Type B pancreatic cell (in vitro differentiated cells): ENCODE measurements at places on chromosomes 3 and 15.

- H3K27ac ChIP-seq: no peak overlapping the region
- H3K27me3 ChIP-seq: peaks cover 3% of the 10 kb centered on the region
- peaks cover 43% of the 10 kb centered on the region for H3K4me1 ChIP-seq
- H3K36me3 ChIP-seq: no peaks in the 10 kb centered on the region
- no peak overlapping the region for H3K4me3 ChIP-seq
- no peak for DNase-seq
Observed at GRCh38 chr3:66472313-66473134, 28.3 kb downstream of the LRIG1 start.

- H3K27ac ChIP-seq: no peak overlapping the region
- peaks cover 19% of the 10 kb centered on the region for H3K4me1 ChIP-seq
- H3K36me3 ChIP-seq: no peaks in the 10 kb centered on the region
- peak overlapping the region; percentile 71 for H3K4me3 ChIP-seq
- DNase-seq: no peak
Observed at GRCh38 chr3:127546970-127547733, 43.4 kb downstream of the TPRA1 start.

DNA sequence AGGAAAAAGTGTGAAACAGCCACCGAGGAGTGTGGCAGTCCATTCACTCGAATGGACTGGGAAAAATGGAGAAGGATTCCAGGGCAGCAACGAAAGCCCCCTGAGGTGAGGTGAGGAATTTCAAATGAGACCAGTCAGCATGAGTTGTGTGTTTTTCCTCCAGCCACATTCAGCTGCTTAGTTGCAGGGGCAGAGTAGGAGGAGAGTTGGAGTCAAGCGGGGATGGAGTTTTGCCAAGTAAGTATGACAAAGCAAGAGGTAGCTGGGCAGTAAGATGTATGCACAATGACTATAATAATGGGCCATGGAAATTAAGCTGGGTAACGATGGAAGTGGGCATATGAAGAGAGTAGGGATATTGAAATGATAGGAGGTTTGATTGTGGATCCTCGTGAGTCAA lies 64.4 kb downstream of the CCDC54 start:
- DNase-seq: no peak
- no peaks in the 10 kb centered on the region for H3K4me1 ChIP-seq
- no peak overlapping the region for H3K4me3 ChIP-seq
- H3K36me3 ChIP-seq: no peaks in the 10 kb centered on the region
- H3K27me3 ChIP-seq: peaks cover 2% of the 10 kb centered on the region
- no peak overlapping the region for H3K27ac ChIP-seq

GRCh38 chr3:6449099-6449498 lies 411.8 kb upstream of the GRM7 start:
- H3K27me3 ChIP-seq: no peaks in the 10 kb centered on the region
- H3K4me1 ChIP-seq: peaks cover 5% of the 10 kb centered on the region
- no peak overlapping the region for H3K27ac ChIP-seq
- no peaks in the 10 kb centered on the region for H3K36me3 ChIP-seq

- H3K27me3 ChIP-seq: no peaks in the 10 kb centered on the region
- H3K27ac ChIP-seq: no peak overlapping the region
- no peak overlapping the region for H3K4me3 ChIP-seq
- H3K36me3 ChIP-seq: no peaks in the 10 kb centered on the region
- H3K4me1 ChIP-seq: no peaks in the 10 kb centered on the region
- no peak for DNase-seq
Observed at GRCh38 chr3:106263011-106263410, 394.2 kb upstream of the CBLB start.

GRCh38 chr3:192864941-192865340 lies 52.7 kb downstream of the MB21D2 start:
- DNase-seq: no peak
- peak overlapping the region; percentile 34 for H3K27ac ChIP-seq
- H3K4me1 ChIP-seq: peaks cover 22% of the 10 kb centered on the region
- no peak overlapping the region for H3K4me3 ChIP-seq
- peaks cover 10% of the 10 kb centered on the region for H3K36me3 ChIP-seq

DNA sequence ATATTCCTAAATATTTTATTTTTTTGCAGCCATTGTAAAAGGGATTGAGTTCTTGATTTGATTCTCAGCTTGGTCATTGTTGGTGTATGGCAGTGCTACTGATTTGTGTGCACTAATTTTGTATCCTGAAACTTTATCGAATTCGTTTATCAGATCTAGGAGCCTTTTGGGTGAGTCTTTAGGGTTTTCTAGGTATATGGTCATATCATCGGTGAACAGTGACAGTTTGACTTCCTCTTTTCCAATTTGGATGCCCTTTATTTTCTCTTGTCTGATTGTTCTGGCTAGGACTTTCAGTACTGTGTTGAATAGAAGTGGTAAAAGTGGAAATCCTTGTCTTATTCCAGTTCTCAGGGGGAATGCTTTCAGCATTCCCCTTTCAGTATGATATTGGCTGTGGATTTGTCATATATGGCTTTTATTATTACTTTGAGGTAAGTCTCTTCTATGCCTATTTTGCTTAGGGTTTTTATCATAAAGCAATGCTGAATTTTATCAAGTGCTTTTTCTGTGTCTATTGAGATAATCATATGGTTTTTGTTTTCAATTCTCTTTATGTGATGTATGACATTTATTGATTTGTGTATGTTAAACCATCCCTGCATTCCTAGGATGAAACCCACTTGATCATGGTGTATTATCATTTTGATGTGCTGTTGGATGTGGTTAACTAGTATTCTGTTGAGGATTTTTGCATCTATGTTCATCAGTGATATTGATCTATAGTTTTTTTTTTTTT lies 11.4 kb upstream of the SLC9A9 start:
- no peak for DNase-seq
- no peak overlapping the region for H3K4me3 ChIP-seq
- no peak overlapping the region for H3K27ac ChIP-seq

DNA sequence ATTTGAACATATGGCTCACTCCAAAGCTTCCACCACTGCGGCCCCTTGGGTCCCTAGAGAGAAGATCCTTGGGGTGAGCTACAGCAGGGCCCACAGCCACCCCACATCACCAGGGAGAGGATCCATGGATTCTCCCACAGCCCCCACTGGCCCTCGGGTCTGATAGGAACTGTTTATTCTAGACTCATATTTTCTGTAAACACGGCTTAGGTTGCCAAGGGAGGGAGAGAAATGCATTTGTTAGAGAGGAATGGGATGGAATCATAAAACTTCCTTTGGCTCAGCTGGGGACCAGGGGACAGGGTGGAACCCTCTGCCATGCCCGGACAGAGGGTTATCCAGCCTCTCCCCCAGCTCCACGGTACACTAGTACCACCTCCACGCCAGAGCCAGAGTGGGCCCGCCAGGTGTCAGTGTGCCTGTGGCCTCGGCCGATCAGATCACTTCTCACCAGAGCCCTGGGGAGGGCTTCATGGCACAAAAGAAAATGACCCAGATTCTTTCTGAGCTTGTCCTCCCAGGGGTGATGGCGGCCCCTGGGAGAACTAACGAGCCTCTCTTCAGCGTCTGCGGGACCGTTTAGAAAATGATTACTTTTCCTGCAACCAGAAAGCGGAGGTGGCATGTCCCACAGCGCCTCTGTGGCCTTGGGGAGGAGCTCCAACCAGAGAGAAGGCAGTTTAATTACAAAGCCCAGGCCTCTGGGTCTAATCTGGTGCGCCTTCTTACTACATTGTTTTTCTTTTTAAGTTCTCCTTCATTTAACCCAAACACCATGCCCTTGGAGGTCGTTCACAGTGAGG lies 33.7 kb downstream of the ADCY5 start:
- DNase-seq: no peak
- no peak overlapping the region for H3K27ac ChIP-seq
- H3K27me3 ChIP-seq: peaks cover 3% of the 10 kb centered on the region
- no peak overlapping the region for H3K4me3 ChIP-seq

GRCh38 chr3:40691452-40691861 lies 166.7 kb downstream of the ZNF621 start:
- DNase-seq: no peak
- no peak overlapping the region for H3K27ac ChIP-seq
- no peak overlapping the region for H3K4me3 ChIP-seq
- H3K36me3 ChIP-seq: no peaks in the 10 kb centered on the region

GRCh38 chr3:40044487-40044886 lies 235.1 kb downstream of the MYRIP start:
- H3K4me1 ChIP-seq: no peaks in the 10 kb centered on the region
- no peaks in the 10 kb centered on the region for H3K36me3 ChIP-seq
- H3K4me3 ChIP-seq: no peak overlapping the region
- no peak overlapping the region for H3K27ac ChIP-seq
- DNase-seq: no peak

- no peak for DNase-seq
- H3K4me1 ChIP-seq: peaks cover 9% of the 10 kb centered on the region
- H3K36me3 ChIP-seq: peaks cover 5% of the 10 kb centered on the region
- peak overlapping the region; percentile 9 for H3K27ac ChIP-seq
Observed at GRCh38 chr3:120683671-120684301, 1.7 kb upstream of the HGD start.

DNA sequence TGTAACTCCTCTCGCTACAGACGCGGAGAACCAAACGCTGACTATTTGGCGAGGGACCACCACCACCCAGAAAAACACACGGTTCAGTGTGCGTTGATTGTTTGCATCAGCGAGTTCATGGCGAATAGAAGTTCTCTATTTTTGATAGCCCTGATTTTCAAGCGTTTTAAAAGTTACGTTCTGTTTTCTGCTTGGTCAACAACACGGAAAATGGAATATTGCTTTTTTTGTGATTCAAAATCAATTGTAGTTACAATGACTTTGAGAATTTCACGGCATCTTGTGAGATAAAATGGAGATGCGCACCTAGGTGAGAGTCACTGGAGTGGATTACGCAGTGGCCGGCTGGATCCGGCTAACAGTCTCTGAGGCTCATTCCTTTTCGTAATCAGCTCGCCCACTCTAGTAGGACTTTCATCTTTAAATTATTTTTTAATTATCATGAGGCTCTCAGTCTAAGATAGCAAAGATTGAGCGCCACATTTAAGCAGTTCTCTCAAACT lies 54.8 kb downstream of the CCDC54 start:
- no peak for DNase-seq
- peaks cover 22% of the 10 kb centered on the region for H3K27me3 ChIP-seq
- H3K27ac ChIP-seq: peak overlapping the region; percentile 90
- peaks cover 22% of the 10 kb centered on the region for H3K4me1 ChIP-seq

- no peak overlapping the region for H3K4me3 ChIP-seq
- H3K27me3 ChIP-seq: no peaks in the 10 kb centered on the region
- H3K4me1 ChIP-seq: peaks cover 13% of the 10 kb centered on the region
- no peaks in the 10 kb centered on the region for H3K36me3 ChIP-seq
- no peak overlapping the region for H3K27ac ChIP-seq
Observed at GRCh38 chr15:90816401-90817116, 51.8 kb upstream of the FURIN start.

- no peaks in the 10 kb centered on the region for H3K36me3 ChIP-seq
- no peak for DNase-seq
- H3K4me1 ChIP-seq: no peaks in the 10 kb centered on the region
- no peak overlapping the region for H3K27ac ChIP-seq
- H3K4me3 ChIP-seq: no peak overlapping the region
Observed at GRCh38 chr15:61421938-61422337, 192.8 kb upstream of the RORA start.

DNA sequence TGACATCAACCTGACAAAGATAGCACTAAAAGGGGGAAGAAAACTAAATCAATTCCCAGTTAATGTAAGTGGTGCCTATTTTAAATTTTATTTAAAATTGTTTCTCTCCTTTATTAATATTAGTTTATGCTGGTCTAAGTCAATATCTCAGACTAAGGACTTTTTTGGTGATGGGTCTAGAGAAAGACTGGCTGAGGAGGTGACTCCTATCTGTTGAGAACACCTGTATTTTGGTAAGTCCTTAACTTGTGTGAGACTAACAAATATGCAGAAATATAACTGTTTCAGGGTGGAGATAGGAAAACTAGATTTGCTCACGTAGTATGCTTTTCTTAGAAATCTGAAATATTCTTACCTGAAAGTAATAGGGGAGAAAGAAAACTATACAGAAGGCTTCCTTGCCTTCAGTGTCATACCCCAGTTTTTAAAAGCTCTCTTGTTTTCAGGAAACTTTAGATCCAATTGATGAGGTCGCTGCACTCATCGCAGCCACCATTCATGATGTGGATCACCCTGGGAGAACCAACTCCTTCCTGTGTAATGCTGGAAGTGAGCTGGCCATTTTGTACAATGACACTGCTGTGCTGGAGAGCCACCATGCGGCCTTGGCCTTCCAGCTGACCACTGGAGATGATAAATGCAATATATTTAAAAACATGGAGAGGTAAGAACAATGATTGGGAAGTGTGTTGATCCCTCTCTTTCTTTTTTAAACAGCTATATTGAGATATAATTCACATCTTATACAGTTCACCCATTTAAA lies 138.9 kb downstream of the PDE8A start:
- DNase-seq: no peak
- H3K36me3 ChIP-seq: peaks cover 27% of the 10 kb centered on the region
- H3K27me3 ChIP-seq: no peaks in the 10 kb centered on the region
- H3K4me1 ChIP-seq: peaks cover 4% of the 10 kb centered on the region
- H3K27ac ChIP-seq: no peak overlapping the region
- no peak overlapping the region for H3K4me3 ChIP-seq

DNA sequence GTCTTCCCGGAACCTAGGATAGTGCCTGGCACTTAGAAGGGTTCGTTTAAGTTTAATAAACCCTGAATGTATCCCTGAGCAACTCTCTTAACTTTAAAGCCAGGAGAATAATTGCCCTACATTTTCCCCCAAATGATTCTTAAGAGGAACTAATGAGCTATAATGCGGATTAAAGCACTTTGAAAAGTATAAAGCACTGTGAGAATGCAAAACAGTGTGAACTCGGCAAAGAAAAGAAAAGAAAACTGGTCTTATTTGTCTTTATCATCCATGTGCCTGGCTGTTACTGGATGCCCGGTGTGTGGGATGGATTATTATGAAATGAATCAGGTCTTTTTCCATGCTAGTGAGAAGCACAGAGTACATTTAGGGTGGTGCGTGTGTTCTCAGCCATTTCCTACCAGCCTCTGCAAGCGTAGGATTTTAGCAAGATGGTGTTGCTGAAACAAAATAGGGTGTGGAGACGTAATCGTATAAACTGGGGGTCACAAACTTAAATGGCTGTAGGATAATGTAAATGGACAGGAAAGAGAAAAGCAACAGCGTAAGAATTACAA lies 983 bp downstream of the KBTBD12 start:
- peaks cover 52% of the 10 kb centered on the region for H3K27me3 ChIP-seq
- DNase-seq: no peak
- H3K4me1 ChIP-seq: peaks cover 8% of the 10 kb centered on the region
- H3K27ac ChIP-seq: no peak overlapping the region
- peaks cover 3% of the 10 kb centered on the region for H3K36me3 ChIP-seq

DNA sequence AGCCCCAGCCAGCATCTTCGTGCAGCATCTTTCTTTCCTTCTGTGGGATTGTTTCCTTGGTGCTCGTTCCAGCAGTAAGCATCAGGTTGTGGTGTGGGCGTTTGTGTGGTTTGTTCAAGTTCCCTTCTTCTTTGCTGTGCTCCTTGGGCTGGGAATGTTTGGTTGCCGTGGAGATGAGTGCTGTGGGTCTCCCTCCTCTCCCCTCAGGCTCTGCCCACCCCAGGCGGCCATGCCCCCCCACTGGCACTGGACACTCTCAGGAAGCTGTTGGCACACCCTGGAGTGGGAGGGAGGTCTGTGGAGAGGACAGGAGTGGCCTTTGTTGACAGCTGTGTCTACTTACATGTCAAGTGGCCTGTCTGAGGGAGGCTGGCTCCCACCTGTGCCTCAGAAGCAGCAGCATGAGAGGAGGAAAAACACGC lies 46.5 kb upstream of the SACM1L start:
- no peak for DNase-seq
- peaks cover 35% of the 10 kb centered on the region for H3K4me1 ChIP-seq
- peak overlapping the region; percentile 29 for H3K27ac ChIP-seq
- no peak overlapping the region for H3K4me3 ChIP-seq

GRCh38 chr3:62101488-62101887 lies 271.9 kb downstream of the FEZF2 start:
- no peak overlapping the region for H3K27ac ChIP-seq
- H3K27me3 ChIP-seq: no peaks in the 10 kb centered on the region
- peaks cover 3% of the 10 kb centered on the region for H3K36me3 ChIP-seq
- DNase-seq: no peak
